ENCODE measurements at places on chromosomes 6 and 20.

DNA sequence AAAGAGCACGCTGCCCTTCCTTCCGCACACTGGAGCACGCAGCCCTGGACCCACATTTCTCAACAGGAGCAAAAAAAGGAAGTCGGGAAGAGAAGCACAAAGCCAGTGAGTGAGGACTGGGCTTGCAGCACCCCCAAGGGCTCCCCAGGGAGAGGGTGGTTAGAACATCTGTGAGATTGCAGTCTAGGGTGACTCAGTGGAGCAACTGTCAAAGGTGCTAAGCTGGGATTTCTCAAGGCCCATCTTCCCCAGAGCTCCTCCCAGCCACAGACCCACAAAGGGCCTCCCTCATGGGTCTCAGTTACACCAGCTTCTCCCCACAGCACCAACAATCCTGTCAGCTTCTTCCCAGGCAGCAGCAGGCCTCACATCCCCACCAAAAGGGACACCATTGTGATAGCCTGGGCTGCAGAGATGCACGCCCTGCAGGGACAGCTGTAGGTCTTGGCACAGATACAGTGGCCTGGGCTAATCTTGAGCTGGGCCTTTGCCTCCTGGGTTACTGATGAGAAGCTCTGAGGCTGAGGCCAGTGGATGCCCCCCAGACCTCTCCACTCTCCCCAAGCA lies 39.6 kb upstream of the CD93 start:
- DNase-seq = no peak

GRCh38 chr20:14878676-14879019 lies 541.2 kb upstream of the FLRT3 start:
- DNase-seq = no peak

GRCh38 chr6:29947077-29947980 lies 5.0 kb downstream of the HLA-A start:
- DNase-seq = no peak

DNA sequence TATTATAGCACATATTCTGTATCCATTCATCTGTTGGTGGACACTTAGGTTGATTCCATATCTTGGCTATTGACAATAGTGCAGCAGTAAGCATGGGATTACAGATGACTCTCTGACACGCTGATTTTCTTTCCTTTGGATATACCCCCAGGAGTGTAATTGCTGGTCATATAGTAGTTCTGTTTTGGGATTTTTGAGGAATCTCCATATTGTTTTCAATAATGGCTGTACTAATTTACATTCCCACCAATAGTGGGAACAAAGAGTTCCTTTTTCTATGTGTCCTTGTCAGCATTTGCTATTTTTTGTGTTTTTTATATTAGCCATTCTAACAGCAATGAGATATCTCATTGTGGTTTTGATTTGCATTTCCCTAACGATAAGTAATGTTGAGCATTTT lies 309.0 kb upstream of the JARID2 start:
- DNase-seq = no peak

DNA sequence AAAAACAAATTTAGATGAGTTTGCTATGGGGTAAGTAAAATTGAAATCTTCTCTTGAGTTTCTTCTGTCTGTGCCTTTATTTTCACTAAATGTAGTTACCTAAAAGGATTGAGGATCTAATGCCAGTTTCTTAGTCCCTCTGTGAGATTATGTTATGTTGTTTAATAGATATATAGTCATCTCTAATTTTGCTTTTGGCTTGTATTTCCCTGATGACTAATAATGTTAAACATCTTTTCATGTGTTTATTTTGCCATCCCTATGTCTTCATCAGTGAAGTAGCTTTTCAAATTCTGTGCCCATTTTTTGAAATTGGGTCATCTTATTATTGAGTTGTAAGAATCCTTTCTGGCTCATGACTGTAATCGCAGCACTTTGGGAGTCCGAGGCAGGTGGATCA lies 13.7 kb downstream of the QRSL1 start:
- no peak for DNase-seq

DNA sequence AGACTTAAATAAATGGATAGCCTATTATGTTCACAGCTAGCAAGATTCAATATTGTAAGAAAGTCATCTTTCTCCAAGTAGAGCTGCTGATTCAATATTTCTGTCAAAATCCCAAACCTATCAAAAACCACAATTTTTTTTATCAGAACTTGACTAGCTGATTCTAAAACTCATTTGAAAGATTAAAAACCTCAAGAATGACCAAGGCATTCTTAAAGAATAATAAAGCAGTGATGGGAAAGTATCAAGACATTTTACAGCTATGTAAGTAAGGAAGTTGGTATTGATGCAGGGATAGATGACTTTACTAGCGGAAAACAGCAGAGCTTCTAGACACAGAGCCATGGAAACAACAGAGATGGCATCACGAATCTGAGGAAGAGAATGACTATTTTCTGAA lies 64.7 kb downstream of the SAMD3 start:
- DNase-seq = no peak

DNA sequence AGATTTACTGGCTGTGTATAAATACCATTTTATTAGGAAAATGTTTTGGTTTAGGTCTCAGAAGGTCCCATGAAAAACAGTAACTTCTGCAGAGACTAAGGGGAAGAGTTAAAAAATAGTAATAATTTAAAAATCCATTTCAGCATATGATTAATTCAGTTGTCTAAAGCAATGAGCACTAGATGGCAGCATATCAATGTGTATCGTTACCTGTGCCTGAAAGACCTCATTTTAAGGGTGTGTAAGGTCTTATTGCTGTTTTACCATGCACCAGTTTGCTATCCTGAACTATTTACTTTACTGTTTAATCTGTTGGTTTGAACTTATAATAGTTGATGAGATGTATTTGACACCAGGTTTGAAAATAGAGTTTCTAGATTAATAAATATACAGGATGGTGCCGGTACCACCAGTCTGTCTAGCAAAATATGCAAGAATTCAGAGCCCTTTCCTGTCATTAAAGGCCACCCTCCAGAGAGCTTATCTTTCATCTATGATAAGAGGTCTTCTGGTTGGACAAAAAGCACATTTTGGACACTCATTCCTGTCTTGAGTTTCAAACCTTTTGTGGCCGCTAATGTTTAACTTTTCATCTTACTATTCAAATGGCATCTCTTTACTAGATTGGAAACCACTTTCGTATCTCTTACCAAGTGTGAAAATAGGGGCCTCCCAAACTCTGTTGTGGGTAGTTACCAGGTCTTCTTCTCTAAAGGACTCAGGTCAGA lies 8.9 kb upstream of the AHI1 start:
- DNase-seq = no peak

- no peak for DNase-seq
Measured at GRCh38 chr20:62165762-62166399, 16.9 kb upstream of the MTG2 start.

GRCh38 chr6:170424604-170425126 lies 118.1 kb downstream of the FAM120B start:
- DNase-seq = no peak

- no peak for DNase-seq
Measured at GRCh38 chr6:160263196-160263939, 4.7 kb upstream of the SLC22A2 start.

GRCh38 chr6:167779993-167780655 lies 46.6 kb upstream of the AFDN start:
- no peak for DNase-seq

GRCh38 chr20:56673450-56673849 lies 44.3 kb downstream of the TFAP2C start:
- no peak for DNase-seq

DNA sequence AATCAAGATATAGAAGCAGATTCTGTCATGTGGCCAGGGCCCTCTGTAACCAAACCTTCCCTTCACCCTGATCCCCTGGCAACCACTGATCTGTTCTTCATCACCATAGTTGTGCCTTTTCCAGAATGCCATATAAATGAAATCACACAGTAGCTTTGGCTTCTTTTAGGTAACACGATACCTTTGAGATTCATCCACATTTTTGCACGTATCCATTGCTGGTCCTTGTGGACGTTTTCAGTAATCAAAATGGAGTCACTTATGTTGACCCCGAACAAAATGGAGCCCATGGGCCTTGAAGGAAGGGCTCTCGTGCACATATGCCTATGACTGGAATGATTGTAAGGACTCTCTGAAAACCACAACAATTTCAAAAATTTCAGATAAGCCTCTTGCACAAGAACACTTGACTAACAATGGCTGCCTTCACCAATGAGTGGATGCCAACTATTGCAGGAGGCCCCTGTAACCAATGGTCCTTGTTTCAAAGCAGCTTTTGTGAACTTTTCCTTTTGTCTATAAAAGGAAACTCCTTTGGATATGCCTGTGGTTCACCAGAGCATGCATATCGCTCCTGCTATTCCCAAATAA lies 84.3 kb upstream of the RALY start:
- no peak for DNase-seq

- DNase-seq = no peak
Measured at GRCh38 chr6:2448826-2449571, 203.6 kb upstream of the GMDS start.

DNA sequence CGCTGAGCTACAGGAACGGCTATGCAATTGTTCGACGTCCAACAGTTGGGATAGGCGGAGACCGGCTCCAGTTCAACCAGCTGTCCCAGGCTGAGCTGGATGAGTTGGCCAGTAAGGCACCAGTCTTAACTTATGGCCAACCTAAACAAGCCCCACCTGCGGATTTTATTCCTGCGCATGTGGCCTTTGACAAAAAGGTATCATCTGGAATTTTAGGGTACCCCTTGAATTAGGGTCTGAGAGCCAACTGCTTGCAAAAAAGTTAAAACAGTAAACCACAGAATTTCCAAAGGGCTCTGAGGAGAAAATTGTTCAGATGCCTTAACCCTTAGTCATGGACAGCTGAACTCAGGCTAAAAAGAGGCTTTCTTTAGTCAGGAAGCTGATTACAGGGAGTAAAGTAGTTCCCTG lies 3.8 kb downstream of the EFHC1 start:
- no peak for DNase-seq

DNA sequence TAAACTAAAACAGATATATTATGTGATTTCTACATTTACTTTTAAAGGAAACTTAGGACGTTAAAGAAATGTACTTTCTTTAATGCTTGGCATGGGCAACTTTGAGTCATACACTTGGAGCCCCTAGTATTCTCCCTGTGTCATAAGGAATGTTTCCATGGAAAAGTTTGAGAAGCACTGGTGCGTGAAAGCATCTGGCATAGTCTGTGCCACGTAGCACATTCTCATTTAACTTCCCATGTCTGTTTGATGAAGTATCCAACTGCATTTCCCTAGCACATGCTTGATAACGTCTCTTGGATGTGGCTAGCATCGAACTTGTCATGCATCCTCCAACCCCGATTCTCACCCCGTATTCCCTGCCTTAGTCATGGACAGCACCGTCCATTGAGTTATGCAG lies 172.0 kb downstream of the TBC1D7 start:
- DNase-seq = no peak

- DNase-seq = no peak
Measured at GRCh38 chr6:139722530-139722929, 348.1 kb upstream of the CITED2 start.

DNA sequence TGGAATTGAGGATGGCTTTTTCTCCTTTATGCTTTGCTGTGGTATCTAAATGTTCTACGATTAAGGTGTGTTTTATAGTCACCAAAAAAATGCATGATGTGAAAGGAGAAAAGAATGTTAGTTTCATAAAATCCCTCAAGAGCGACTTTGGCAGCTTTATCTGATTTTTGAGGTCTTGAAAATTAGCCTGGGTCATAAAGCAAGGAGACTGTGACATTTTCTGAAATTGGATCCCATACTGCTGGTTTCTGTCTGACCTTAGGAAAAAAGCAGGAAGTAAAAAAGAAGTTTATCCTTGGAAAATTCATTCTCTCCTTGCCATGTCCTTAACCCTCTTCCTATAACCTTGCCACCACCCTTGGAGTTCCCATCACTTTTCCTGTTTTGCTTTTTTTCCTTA lies 525.3 kb downstream of the CD83 start:
- DNase-seq = no peak

GRCh38 chr6:147311218-147311617 lies 107.0 kb downstream of the STXBP5 start:
- no peak for DNase-seq

DNA sequence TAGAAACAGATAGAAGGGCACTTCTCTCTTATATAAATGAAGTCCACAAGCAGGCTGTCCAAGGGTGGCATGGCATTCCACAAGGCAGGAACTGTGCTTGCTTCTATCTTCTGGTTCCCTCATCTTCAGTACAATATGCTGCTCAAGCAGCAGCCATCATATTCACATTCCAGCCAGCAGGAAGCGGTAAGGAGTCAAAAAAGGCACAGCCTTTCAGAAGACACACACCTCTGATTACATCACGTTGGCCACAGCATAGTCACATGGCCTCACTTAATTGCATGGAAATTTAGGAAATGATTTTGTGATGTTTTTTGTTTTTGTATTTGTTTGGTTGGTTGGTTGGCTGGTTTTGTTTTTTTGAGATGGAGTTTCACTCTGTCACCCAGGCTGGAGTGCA lies 19.0 kb downstream of the REM1 start:
- no peak for DNase-seq

DNA sequence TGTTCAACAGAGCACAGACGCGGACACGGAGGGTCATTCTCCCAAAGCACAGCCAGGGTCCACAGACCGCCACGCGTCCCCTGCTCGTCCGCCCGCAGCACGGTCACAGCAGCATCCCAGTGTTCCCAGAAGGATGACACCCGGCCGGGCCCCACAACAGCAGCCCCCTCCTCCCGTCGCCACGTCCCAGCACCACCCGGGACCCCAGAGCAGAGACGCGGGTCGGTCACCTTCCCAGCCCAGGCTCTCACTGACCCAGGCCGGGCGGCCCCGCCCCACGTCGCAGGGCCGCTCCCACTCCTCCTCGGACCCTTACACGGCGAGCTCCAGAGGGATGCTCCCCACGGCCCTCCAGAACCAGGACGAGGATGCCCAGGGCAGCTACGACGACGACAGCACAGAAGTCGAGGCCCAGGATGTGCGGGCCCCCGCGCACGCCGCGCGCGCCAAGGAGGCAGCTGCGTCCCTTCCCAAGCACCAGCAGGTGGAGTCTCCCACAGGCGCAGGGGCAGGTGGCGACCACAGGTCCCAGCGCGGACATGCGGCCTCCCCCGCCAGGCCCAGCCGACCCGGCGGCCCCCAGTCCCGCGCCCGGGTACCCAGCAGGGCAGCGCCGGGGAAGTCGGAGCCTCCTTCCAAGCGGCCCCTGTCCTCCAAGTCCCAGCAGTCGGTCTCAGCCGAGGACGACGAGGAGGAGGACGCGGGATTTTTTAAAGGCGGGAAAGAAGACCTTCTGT lies 64.3 kb downstream of the FNDC1 start:
- DNase-seq = no peak

- no peak for DNase-seq
Measured at GRCh38 chr6:43900560-43900915, 130.5 kb downstream of the VEGFA start.

- DNase-seq = no peak
Measured at GRCh38 chr6:51472745-51473487, 614.5 kb downstream of the PKHD1 start.

All from stimulated activated CD4-positive, alpha-beta T cell treated with anti-CD3 and anti-CD28 coated beads, Interleukin-1b, Interleukin-23, amount 100 ng/mL, for 1 hour (primary cell).